ENCODE measurements at places on chromosomes 7 and 10.
A peak's percentile ranks its signal among the peaks of the same experiment; 100 is the strongest.

GRCh38 chr7:7237201-7237977 is 55.0 kb downstream of the C1GALT1 start:
- DNase-seq, result no peak

DNA sequence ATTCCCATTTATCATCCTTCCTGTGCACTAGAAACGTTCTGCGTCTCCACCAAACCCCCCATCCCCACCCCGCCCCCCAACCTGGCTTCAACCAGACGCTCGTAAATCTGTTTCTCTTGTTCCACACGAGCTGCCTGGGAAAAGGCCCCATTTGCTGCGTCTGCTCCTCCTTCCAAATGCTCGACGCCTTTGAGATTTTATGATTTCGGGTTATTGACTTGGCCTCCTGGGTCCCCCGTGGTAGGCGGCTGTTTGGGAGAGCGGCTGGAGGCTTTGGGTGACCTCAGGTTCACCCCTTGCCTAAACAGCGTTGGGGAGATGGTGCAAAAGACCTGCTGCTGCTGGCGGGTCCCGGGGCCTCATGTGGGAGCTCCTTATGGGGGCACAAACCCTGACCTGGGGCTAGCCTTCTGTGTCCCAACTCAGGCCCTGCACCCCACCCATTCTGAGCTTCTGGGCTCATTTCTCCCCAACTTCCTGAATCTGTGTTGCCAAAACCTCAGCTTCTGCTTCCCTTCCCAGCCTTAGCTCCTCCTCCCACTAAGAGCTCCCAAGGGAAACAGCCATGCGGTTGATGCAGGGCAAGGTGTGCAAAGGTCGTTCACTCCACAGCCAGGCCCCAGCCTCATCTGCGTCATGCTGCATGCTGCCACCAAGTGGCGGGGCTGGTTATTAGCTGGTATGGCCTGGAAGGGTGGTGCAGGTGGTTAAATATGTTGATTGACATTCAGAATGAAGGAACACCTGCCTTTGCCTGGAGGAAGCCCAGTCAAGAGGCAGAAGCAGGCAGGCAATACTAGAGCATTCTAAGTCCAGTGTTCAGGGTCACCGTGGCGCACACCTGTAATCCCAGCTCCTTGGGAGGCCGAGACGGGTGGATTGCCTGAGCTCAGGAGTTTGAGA is 49.1 kb upstream of the ELN start:
- no peak for DNase-seq

DNA sequence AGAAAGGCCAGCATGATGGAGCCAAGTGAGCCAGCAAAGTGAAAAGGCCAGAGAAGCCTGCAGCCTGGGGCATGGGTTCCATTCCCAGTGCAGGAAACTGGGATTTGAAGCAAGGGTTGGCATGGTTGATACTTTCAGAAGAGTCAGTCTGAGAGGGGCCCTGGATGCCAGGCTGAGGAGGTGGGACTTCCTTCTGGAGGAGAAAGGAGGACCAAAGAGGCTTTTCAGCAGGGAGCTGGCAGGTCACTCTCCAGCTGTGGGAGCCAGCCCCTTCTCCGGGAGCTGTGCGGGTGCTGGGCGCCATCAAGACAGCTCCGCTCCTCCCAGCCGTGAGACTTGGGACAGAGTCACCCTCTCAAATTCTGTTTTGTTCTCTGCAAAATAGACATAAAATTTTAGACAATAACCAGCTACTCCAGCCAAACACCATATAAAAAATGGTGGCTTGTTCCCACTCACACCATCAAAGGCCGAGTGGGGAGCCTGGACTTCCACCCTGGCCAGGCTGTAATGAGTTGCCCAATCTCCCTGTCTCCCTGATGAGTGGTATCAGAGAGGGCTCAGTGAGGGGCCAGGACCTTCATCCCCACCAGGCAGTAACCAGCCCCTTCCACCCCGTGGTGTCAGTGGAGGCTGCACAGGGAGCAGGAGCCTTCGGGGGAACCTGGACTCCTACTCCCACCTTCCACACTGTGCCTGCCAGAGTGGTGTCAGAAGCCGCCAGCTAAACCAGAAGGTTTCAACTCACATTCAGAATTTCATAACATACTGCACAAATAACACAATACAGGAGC is 133.6 kb upstream of the RET start:
- DNase-seq, result no peak

GRCh38 chr7:2357165-2357564 is 2.5 kb downstream of the EIF3B start:
- DNase-seq, result no peak

- DNase-seq, result no peak
Measured at GRCh38 chr7:11613292-11613930, 218.6 kb downstream of the THSD7A start.

DNA sequence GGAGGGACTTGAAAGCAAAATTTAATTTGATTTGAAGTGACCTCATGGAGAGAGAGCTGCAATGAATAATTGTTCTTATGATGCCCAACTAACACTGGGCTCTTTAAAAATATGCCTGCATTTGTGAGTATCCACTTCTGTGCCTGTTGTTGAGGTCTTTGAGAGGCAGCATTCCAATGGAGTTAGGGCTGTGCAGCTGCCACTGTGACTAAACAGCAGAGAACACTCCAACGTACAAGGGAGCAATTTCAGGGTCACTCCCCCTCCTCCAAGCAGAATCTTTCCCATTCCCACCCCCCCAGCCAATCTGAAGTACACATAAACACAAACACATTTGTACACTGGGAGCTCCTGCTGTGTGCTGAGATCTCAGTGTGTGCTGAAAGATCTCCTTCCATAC is 28.0 kb upstream of the GSAP start:
- DNase-seq, result peak; percentile 57

DNA sequence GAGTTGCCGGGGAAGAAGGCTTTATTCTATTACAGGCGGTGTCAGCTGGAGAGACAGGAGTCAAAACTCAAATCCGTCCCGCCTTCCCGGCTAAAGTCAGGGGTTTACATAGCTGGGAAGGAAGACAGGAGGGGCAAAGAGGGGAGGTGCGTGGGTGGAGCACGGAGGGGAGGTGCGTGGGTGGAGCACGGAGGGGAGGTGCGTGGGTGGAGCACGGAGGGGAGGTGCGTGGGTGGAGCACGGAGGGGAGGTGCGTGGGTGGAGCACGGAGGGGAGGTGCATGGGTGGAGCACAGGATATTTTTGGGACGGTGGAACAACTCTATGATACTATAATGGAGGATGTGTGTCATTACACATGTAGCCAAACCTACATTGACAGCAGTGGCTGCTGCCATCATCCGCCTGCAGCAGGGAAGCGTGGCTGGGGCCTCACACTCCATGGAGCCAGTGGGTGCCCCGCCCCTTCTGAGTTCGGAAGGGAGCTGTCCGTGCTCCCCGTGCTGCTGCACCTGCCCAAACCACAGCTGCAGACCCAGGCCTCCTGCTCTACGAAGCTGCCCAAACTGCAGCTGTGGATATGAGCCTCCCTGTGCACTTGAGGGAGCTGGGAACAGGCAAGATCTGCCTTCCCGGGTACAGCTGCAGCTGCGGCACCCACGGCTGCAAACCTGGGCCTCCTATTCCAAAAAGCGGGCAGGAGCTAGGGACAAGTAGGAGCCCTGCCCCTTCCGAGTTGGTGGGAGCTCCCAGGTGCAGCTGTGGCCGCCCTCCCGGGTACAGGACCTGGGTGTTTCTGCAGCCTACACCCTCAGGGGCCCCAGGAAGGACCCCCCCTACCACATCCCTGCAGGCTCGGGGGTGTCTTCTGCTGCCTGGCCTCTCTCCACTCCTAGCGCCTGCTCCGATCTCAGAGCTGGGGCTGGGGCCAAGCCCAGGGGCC is 119.4 kb downstream of the DYNC2I1 start:
- DNase-seq, result no peak

DNA sequence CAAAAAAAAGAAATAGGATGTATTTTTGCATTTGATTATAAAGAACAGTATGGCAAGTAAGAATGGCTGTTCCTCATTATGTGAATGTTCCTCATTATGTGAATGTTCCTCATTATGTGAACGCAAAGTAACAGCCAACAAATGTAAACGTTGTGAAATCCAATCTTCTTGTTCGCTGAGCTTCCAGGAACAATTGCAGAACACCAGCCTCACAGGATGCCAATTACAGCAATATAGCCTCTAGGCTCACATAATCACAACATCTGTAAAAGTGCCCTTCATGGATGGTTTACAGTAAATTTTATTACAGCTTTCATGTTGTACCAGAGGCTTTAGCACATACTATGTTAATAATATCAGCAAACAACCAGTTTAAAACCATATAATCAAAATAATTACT is 71.6 kb downstream of the THSD7A start:
- DNase-seq, result peak; percentile 63

GRCh38 chr10:53765311-53765710 is 992.7 kb upstream of the MBL2 start:
- no peak for DNase-seq

- peak; percentile 1 for DNase-seq
Measured at GRCh38 chr7:19964246-19964645, 190.8 kb upstream of the TMEM196 start.

DNA sequence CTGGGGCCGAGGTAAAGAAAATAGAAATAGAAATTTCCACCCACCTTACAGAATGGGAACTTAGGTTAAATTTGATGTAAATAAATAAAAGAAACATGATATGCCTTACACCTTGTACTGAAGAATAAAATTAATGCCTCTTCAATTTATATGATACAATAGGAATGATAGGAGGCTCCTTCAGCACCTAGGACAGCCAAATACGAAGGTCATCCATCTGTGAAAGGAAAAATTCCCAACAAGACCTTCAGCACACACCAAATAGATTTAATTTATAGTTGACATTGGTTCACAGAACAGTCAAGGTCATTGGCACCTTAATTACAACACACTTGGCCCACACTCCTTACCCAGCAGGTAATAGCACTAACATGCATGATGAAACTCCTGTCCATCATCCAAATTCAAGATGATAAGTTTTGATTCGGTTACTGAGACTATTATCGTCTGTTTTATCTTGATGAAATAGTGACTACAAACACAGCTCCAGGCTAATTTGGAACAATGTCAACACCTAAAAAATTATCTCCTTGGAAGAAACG is 250.9 kb downstream of the SNX13 start:
- DNase-seq, result no peak

GRCh38 chr7:25959168-25959734 is 192.7 kb upstream of the NFE2L3 start:
- no peak for DNase-seq

DNA sequence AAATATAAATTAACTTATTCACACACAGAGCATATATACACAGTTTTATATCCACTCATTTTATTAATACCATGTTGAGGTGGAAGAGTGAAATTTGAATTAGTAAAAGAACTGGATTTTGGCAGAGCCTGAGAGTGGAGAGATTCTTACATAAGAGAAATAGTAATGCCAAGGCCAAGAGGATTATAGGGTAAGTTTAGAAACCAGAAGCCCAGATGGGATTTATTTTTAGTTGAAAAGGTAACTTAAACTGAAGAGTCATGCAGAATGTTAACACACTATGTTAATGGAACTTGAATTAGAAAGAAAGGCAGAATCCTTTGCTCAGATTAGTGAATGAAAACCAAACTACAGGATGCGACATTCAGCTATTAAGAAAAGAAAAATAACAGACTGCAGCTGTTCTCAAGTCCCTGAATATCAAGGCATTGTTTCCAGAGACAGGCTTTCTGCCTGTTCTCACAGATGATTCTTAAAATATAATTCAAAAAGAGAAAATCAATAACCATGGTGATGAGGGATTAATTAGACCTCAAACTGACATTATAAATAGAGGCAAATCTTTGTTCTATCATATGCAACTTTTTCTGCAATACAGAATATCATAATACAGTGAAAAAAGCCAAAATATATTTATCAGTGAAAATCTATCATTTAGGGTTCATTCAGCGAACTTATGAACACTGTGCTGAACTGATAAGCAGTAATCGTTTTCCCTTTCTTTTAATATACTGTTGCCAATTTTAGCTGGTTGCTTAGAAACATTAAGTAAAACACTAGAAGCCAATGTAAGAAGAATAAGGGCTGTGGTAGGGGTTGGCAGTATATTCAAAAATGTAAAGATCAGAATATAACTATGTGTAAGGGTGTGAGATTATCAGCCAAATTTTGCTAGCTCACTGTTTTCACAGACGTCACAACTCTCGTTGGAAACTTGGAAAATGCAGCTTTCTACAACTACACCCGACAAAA is 34.4 kb downstream of the HECTD2 start:
- no peak for DNase-seq

DNA sequence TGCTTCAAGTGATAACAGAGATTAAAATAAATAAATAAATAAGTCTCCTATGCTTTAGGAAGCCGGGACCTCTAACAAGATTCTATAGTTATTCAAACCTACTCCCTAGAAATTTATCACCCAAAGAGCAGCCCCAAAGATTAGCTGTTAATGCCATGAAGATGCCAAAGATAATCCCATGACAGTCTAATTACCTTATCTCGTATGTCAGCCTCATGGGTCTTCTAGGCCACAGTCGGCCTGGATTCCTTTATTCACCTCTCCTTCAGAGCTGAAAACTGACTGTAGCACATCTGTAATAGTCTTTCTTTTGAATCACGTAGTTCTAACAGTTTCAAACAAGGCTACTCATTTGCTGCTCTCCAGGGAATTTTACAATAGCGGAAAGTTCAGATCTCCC is 24.2 kb downstream of the COL1A2 start:
- no peak for DNase-seq

- no peak for DNase-seq
Measured at GRCh38 chr10:46307281-46308112, 20.7 kb downstream of the ANTXRL start.

DNA sequence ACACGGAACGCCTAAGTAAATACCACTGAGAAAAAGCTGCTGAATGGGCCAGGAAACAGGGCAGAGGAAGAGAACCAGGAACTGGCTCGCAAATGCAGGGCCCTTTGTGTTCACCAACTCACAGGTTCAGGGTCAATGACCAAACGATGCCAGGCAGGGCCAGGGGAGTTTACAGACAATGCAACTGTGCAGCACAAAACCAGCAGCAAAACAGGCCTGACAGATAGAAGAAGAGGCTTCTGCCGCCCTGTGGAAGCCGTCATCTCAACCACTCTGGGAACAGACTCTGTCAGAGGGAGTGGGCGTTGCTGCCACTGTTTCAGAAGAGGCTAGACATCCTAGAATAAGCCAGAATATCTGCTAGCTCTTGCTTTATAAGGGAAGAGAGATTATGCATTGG is 117.9 kb downstream of the KMT2E start:
- no peak for DNase-seq
